ENCODE measurements at places on chromosomes 5 and 9.
A peak's percentile ranks its signal among the peaks of the same experiment; 100 is the strongest.

DNA sequence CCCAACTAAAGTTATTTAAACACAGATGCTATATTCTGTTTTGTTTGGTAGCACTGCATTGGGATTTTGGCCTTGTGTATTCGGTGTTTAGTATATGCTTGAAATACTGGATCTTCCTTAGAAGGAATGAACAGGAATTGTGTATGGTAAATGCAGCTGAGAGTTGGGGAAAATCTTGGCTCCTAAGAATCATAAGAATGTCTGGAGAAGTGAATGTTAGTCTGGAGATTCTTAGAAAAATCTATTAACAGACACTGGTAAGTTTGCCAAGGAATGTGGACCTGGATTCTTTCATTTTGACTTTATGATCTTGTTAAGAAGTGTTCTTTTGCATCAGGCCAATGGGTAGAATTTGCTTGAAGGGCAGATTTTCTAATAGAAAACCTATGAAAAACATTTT, 38.9 kb downstream of the SNX30 start:
- DNase-seq, result no peak

DNA sequence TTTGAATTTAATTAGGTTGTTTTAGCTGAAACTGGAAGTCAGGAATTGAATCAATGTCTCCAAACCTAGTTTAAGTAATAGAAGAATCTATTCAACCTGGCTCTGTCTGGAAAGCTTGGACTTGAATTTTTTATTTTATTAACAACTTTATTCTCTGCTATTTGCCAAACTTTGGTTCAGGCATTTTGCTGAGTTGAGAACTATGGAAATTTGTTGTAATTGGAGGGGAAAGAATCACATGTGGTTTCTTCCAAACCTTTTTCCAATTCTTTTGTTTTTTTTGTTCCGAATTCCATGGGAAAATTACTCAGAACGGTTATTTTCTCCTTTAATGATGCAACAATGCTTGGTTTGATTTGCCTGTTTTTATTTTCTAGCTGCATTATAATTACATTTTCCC, 98.2 kb upstream of the RPS23 start:
- DNase-seq, result no peak

DNA sequence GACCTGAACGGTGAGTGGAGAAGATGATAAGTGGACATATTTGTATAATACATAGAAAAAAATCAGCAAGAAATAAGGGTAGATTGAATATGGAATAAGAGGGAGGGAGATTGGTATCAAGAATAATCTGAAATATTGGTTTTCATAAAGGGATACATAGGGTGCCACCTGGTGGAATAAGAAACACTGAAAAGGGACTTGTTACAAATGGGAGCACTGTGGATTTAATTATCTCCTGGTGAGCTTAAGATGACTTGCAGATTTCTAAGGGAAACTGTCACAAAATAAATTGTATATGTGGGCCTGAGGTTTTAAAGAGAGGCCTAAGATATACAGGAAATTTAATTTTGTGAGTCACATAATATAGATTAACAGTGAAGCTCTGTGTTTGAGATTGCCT, 1403.5 kb upstream of the CDH18 start:
- DNase-seq, result peak; percentile 73

GRCh38 chr5:31688515-31689092, 49.7 kb downstream of the PDZD2 start:
- peak; percentile 68 for DNase-seq

DNA sequence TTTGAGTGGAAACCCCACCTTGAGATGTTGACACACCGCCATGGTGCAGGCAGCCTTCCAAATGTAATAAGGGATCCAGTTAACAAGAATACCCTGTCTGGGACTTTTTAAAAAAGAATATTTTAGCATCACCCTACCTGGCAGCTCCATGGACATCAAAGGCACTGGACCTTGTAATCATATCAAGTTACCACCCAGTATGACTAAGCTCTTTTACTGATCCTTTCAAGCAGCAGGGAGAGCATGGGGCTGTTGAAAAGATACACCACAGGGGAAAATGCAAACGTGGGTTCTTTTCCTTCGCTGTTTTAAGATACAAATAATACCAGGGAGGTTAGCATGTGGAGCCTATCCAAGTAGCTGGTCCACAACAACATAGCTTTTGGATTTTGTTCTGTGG, 211.2 kb downstream of the SAXO1 start:
- peak; percentile 84 for DNase-seq

GRCh38 chr5:179413086-179413690, 67.9 kb upstream of the ADAMTS2 start:
- DNase-seq, result no peak

GRCh38 chr5:178797101-178797521, 62.6 kb upstream of the ZNF354B start:
- no peak for DNase-seq

GRCh38 chr9:78286125-78286524, 10.8 kb upstream of the PSAT1 start:
- no peak for DNase-seq

GRCh38 chr5:147773139-147773538, 9.4 kb downstream of the JAKMIP2 start:
- DNase-seq, result no peak

DNA sequence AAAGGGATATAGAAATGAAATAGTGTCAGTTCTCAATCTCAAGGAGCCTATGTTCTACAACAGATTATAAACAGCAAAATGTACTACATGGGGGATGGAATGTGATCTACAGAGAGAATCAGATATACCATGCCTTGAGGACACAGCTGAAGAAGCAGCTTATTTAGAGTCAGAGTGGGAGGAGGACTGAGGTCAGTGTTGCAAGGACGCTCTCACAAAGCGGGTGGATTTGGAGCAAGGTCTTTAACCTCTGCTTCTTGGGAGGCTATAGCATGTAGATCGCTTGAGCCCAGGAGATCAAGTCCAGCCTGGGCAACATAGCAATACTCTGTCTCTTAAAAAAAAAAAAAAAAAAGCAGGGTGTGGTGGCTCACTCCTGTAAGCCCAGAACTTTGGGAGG, 32.8 kb upstream of the PLIN2 start:
- DNase-seq, result no peak

DNA sequence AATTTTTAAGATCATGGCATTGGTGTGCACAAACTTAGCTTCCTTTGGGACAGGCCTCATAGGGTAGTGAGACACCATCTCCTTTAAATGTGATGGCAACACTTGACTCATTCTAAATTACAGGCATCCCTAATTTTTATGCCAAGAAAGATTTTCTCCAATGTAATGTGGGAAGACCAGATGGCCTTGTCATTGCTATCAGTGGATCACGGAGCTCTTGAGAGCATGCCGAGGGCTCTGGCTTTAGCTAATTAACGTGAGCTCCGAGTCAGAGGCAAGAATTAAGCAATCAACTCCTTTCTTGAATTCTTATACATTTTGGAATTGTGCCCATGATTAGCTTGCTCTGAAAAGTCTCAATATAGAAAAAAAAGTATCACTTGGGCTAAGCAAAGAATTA, 215.8 kb downstream of the LRRC70 start:
- no peak for DNase-seq

- DNase-seq, result no peak
These were observed 38.8 kb downstream of the RASGEF1C start for GRCh38 chr5:180170106-180170809.

- peak; percentile 55 for DNase-seq
These were observed 443.1 kb upstream of the ZNF462 start for GRCh38 chr9:106419829-106420228.

GRCh38 chr5:142571371-142571770, 114.5 kb downstream of the FGF1 start:
- DNase-seq, result no peak

GRCh38 chr9:132370592-132370991, 15.8 kb upstream of the SETX start:
- DNase-seq, result no peak

GRCh38 chr5:40575921-40576320, 103.8 kb upstream of the PTGER4 start:
- no peak for DNase-seq

DNA sequence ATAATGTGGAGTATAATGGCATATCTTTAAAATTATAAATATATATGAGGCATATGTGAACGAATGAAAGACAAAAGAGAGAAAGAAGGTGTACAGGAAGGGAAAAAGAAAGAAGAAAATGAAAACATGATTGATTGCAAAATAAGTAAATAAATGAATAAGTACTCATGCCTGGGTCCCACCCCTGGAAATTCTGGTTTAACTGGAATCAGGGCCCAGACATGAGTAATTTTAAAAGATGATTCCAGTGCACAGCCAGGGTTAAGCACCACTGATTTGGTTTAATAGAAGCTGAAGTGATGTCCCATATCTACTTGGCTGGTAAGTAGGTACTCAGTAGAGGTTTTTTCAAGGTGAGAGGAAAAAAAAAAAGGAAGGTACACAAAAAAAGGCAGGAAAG, 34.0 kb upstream of the HOMER1 start:
- no peak for DNase-seq

DNA sequence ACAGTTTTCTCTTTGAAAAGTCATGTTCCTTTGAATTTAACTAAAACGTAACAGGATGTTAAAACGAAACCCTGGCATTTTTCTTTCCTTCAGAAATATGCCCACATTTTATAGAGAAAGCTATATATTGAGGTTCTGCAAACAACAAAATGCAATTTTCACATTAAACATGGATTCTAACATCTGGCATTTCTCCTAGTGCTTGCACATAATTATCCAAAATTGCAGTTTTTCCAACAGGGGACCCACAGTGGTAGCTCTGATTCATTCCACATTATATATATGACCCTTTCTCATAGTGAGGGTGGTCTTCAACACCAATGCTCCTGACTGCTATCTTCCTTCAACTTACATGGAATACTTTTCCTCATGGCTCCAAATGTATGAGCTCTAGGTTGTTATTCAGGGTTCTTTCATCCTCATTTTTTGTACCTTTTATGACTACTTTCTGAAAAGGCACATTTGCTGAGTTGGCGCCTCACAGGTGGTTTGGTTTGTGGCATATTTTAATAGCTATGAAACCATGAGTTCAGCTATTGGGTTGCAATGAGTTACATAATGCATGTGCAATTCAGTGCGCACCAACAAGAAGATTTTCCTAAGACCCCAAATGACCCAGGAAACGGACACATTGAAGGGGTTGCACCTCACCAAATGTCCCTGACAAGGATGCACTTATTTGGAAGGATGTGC, 551.7 kb downstream of the RAB3C start:
- DNase-seq, result no peak

- no peak for DNase-seq
These were observed 3.7 kb upstream of the CD274 start for GRCh38 chr9:5446451-5447236.

DNA sequence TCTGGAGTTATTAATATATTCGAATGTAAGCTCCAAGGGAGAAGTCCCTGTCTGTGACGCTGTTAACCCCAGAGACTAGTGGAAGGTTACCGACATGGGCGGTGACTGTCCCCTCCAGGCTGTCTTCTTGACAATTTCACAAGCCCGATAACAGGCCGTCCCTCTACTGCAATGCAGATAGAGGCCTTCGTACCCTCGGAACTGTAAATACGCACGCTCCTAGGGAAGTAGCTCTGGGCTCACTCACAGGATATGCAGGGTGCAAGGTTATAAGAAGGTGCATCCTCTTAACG, 680 bp upstream of the RFK start:
- DNase-seq, result peak; percentile 87

DNA sequence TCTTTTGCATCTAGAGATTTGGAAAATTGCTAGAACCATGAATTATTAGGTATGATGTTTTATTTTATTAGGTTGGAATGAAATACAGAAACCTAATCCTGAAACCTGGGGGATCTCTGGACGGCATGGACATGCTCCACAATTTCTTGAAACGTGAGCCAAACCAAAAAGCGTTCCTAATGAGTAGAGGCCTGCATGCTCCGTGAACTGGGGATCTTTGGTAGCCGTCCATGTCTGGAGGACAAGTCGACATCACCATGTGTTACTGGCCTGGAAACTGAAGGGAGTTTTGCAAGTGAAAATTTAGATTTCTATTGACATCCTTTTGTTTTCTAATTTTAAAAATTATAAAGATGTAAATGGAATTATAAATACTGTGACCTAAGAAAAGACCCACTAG, 100.7 kb downstream of the NLN start:
- no peak for DNase-seq

DNA sequence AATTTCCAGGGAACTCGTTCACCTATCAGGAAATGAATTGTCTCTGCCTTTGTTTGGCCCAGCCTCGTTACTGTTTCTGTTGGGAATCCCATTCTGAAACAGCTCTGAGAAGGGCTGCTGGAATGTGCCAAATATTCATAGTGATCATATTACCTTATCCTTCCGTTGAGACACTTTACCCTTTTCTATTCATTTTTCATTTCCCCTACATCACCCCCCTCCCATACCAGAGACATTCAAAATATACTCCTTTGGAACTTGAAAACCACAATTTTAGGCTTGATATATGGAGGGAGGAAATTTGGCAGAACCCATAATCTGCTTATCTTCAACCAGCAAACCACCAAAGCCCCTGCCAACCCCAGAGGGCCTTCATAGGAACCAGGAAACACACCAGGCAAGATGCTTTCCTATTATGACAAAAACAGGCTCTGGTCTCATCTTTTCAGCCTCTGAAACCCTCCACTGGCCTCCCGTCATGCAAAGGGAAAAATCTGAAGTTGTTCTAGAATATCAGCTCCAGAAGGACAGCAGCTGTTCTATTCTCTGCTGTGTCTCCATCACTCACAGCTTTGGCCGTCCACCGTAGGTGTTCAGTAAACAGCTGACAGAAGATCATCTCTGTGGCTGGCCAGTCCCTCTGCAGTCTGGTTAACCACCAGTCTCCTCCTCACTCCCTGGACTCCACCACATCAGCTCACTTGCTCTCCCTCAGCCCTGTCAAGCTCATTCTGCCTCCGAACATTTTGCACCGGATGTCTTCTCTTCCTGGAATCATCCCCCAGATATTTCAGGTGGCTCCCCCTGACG, 217.2 kb upstream of the WWC1 start:
- DNase-seq, result no peak

DNA sequence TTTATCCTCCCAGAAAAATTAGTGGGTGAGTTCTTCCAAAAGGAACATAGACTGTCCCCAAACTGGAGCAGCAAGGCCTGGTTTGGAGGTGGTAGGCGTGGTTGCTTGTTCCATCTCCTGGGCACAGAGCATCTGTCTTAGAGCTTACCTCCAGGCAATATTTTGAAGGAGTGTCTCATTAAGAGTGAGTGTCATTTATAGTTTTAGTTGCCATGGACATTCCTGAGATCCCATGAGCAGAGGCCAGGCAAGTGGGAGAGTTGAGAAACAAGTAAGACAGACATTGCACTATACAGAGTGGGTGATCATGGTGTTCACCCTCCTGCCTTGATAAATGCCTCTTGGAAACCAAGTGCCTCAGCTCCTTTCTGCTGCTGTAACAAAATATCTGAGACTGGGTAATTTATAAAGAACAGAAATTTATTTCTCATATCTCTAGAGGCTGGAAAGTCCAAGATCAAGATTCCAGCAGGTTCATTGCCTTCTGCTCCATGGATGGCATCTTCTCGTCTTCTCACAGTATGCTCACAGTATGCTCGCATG, 68.5 kb downstream of the KIAA1958 start:
- no peak for DNase-seq

Data from NCI-H69 (cell line).